ENCODE measurements at places on chromosomes 7 and 10.

DNA sequence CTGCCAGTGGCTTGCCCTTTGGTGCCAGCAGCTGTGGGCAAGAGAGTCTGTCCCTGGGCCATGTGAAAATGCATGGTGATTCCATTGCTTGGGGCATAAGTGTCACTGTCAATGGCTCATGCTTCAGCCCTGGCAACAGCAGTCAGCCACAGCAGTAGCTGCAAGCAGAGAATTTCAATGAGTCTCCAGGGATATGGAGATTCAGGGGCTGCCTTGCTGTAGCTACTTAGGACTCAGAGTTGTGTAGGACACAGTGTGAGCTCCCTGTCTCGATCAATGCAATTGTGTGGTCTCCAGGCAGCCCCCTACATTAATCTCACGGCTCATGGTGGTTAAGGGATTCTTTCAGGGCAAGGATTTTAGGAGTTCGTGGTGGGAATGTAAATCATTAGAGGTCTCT lies 126.3 kb upstream of the STARD3NL start:
- no peak for DNase-seq

DNA sequence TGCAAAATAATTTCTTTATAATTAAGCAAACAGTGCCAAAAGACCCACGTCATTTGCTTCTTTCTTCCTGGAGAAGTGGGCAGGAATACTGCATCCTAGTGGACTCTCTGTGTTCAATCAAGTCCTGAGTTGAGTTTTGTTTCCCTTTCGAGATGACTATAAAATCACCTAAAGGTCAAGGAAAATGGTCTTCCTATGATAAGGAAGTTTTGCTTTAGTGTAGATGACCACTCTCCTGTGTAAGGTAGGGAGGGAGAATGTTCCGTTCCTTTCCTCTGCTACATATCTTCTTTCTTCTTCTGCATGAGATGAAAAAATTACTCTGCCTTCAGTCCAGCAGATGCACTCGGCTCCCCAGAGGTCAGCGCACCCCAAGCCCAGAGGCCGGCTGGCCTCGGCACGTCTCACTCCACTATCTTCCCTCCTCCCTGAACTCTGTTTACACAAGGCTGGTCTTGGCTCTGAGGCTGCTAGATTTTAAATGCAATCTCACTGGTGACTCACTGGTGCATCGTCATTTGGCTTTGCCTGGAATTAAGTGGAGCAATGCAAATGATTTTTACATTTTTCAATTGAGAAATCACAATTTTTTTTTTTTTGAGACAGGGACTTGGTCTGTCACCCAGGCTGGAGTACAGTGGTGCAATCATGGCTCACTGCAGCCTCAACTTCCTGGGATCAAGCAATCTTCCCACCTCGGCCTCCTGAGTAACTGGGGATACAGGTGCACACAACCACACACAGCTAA lies 18.6 kb upstream of the VDAC2 start:
- peak; percentile 88 for DNase-seq

- no peak for DNase-seq
Measured at GRCh38 chr10:50362547-50363125, 111.3 kb upstream of the ASAH2 start.

GRCh38 chr7:818031-818699 lies 14.1 kb upstream of the SUN1 start:
- peak; percentile 79 for DNase-seq

Measured in fibroblast of skin of right biceps (primary cell).